Stimulated activated CD4-positive, alpha-beta T cell treated with anti-CD3 and anti-CD28 coated beads, Interleukin-4, amount 100 ng/mL, for 48 hours (primary cell): ENCODE measurements at places on chromosomes 13 and 19.

DNA sequence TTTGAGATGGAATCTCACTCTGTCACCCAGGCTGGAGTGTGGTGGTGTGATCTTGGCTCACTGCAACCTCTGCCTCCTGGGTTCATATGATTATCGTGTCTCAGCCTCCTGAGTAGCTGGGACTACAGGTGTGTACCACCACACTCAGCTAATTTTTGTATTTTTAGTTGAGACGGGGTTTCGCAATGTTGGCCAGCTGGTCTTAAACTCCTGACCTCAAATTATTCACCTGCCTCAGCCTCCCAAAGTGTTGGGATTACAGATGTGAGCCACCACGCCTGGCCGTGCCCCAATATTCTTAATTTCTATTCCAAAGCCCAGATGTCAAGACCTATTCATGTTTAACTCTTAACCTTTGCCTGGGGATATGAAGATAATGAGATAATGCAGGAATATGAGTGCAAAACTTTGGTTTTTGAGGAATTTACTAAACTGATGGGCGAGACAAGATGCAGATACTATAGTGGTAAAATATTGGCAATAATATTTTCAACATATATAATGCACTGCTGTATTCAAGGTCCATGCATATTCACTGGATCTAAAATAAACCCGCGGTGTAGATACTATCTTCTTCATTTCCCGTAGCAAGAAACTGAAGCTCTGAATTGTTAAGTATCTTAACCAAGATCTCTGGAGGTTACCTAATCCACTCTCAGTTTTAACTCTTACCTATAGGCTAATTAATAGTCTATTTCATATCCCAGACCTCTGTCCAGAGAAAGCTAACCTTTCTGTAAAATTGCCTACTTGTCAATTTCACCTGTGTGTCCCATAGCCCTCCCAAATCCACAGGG lies 43.7 kb upstream of the HMGB1 start:
- DNase-seq, result no peak

GRCh38 chr19:32537580-32537979 lies 43.4 kb upstream of the PDCD5 start:
- DNase-seq, result no peak

DNA sequence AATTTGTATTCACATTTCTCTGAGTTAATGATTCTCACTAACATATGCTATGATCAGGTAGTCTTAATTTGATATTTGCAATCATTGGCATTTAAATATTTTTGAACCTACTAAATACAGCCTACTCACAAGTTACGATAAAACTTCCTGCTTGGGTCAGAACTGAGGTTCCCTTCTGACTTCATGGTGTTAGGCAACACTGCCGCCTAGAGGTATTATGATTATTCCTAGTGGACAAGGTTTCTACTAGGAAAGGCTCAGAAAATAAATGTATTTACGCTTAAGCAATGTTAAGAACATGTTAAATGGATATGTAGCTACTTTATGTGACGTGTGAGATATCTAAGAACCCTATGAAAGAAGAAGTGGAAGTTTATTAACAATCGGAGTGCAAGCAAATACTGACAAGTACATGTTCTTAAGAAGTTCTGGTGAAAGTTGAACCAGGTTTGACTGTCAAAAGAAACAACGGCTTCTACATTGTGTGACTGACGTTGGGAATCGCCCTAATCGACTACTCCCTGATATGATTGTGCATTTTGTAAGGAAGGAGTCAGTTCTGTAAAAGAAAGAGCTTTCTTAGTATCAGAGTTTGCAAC lies 1395.8 kb downstream of the SLITRK5 start:
- no peak for DNase-seq

DNA sequence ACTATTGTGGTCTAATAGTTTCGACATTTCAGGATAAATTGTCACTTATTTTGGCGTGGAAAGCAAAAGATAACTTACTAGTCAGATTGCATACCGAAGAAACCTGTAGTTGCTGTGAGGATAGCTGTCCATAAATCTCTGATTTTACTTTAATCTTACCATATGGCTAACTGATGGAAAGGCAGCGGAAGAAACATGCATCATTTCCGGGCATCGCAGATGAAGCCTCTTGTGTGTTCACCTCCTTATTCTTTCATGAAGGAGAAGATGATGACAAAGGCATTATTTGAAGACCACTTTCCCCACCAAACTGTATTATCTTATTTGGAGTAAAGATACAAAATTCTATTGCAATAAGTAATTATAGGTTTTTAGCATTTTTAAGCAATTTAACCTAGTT lies 763.6 kb upstream of the SLITRK6 start:
- DNase-seq, result no peak

- peak; percentile 54 for DNase-seq
These were observed at the start of gene LRFN3 for GRCh38 chr19:35935911-35936737. TSS of gene LRFN3 (plus strand) at chr19:35936374. CDS start at chr19:35939426, 3,052 bp downstream.

DNA sequence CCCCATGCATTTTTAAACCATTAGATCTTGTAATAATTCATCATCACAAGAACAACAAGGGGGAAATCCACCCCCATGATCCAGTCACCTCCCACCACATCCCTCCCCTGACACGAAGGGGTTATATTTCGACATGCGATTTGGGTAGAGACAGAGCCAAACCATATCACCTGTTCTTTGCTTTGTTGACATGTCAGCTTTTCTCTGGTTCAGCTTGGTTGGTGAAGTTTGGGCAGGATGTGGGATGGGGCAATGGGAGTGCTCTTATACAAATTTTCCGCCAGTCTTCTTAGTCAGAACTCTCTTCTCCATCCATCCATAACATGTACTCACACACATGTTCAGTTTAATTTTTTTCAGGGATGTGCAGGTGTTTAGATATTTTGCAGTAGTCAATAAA lies 12.9 kb downstream of the TPP2 start:
- DNase-seq, result no peak

DNA sequence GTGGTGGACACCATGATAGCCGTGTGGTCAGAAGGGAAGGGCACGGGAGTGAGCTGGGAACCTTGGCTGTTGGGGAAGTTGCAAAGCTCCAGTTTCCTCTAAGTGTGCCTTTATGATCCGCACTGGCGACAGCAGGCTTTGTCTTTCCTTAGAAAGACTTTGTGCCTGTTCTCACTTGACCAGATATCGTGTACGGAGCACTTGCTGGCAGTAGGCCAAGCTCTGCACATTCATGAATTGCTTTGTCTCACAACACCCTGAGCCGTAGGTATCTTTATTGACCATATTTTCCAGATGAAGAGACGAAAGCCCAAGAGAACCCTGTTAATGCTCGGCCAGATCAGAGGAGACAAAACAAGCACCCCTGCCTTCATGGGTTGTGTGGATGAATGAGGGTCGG lies 15.1 kb downstream of the CUL4A start:
- DNase-seq, result no peak

- DNase-seq, result no peak
These were observed 85.7 kb downstream of the CYSLTR2 start for GRCh38 chr13:48739386-48739964.

GRCh38 chr19:718991-719512 lies 10.3 kb downstream of the PALM start:
- no peak for DNase-seq

DNA sequence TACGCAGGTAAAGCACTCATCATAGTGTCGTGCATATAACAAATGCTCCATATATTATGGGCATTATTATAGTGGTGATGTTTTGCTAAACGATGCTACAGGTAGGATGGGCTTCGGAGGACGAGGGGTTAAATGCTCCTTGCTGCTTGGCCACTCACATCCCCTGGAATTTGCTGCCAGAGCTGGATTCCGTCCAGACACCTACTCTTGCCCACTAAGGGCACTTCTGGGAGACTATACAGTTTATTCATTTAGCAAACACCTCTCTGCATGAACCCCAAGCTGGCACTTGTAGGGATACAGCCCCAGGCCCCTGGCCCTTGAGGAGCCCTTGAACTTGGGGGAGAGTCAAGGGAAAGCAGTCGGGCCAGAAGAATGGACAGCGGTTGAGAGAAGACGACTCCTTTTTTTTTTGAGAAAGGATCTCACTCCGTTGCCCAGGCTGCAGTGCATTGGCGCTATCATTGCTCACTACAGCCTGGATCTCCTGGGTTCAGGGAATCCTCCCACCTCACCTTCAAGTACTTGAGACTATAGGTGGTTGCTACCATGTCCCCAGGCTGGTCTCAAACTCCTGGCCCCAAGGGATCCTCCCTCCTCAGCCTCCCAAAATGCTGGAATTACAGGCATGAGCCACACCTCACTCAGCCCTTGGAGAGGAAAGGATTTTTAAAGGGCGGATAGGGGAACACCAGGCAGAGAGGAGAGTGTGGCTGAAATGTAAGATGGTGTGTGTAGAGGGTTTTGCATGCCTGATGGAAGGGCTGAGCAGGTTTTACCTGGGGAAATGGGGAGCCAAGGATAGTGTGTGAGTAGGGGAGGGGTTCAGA lies 1.1 kb upstream of the MRPL34 start:
- no peak for DNase-seq

GRCh38 chr19:31054430-31054829 lies 294.8 kb downstream of the TSHZ3 start:
- DNase-seq, result peak; percentile 12

DNA sequence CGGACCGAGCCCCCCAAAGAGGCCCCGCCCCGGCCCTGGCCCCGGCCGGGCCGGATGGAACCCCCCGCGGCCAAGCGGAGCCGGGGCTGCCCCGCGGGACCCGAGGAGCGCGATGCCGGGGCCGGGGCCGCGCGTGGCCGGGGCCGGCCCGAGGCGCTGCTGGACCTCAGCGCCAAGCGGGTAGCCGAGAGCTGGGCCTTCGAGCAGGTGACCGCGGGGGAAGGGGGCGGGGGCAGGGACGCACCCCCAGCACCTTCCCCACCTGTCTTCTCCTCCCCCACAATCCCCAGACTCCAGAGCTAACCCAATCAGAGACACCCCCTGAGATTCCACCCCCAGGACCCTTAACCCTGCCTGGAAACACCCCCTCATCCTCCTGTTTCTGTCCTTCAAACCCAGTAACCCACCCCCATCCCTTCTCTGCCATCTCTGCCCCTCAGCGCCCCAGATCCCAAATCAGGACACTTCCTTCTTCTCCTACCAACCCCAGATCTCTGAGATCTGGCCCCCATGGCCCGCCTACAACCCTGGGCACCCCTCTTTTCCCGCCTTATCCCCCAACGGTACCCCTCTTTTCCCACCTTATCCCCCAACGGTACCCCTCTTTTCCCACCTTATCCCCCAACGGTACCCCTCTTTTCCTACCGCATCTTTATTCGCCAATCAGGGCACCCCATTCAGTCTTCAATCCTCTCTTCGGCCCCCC lies 505 bp downstream of the ZSWIM4 start:
- no peak for DNase-seq

- no peak for DNase-seq
These were observed 366 bp upstream of the KL start for GRCh38 chr13:33015791-33016323.

GRCh38 chr13:34654203-34654602 lies 287.9 kb upstream of the NBEA start:
- no peak for DNase-seq

GRCh38 chr19:34254698-34255432 lies 511 bp downstream of the GARRE1 start:
- peak; percentile 20 for DNase-seq

DNA sequence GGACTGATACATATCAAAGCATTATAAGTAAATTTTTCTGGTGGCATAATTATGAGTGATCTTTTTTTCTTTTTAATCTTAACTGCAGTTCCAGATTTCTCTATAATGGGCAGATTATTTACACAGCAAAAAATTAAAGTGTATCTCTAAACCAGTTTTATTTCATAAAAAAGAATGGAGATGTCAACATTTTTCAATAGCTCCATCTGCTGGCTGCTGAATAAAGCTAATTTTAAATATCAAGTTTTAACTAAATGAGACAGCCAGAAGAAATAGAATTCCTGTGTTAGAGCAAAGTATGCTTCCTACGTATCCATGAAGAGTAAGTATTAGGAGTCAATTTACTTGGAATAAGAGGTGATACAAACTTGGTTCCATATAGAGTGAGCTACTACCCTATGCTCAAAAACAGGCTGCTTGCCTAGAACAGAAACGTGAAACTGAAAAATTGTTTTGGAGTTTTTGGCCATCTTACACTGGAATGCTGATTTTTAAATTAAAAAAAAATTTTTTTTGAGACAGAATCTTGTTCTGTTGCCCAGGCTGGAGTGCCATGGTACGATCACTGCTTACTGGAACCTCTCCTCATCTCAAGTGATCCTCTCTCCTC lies 5.0 kb upstream of the PDS5B start:
- DNase-seq, result no peak

- DNase-seq, result no peak
These were observed 75.5 kb downstream of the OLFM4 start for GRCh38 chr13:53104136-53104535.

DNA sequence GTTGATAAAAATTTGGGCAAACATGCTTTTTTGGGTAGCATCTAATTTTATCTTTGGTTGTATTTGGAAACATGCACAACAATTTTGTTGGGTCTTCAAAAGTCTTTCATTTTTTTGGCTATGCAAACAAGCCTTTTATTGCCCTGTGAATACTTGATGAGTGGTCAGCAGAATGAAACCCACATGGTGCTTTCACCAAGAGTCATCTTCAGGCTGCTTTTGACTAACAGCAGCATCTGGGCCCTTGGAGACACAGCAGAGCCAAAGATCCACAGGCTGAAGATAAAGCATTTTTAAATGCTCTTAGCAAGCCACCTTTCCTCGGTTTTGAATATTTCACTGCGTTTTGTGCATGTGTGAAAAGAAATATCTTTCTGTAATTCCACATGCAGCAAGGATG lies 154.9 kb downstream of the FGF9 start:
- no peak for DNase-seq

DNA sequence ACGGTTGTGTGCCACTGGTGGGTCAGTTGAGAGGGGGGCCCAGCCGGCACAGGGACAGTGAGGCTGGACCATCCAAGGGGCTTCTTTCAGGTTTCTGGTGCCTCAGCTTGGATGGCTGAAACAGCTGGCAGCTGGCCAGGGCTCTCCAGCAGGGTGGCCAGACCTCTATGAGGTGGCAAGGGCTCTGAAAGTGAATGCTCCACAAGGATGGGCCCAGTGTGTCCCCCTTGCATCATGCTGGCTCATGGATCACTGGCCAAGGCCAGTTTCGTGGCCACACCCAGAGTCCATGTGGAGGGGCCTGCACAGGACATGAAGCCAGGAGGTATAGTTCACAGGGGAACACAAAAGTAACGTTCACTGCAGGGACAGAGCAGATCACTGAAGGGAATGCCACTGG lies 49.6 kb downstream of the CDADC1 start:
- no peak for DNase-seq

- no peak for DNase-seq
These were observed 14.2 kb upstream of the IL17D start for GRCh38 chr13:20689291-20689690.

- DNase-seq, result no peak
These were observed 1358.1 kb downstream of the EFNB2 start for GRCh38 chr13:105177265-105177900.

DNA sequence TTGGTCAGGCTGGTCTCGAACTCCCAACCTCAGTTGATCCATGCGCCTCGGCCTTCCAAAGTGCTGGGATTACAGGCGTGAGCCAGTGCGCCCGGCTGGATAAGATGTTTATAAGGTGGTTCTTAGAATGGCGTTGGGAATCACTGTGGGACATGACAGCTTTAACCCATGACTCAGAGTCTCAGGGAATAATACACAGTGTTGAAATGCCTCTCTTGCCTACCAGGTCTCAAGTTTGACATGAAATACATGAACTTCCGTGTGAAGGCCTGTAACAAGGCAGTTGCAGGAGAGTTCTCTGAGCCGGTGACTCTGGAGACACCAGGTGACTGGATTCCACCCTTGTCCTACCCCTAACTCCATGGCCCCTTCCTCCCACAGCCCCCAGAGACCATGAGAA lies 12.6 kb downstream of the FSD1 start:
- no peak for DNase-seq

- DNase-seq, result no peak
These were observed 262.7 kb downstream of the DNAJC15 start for GRCh38 chr13:43285933-43286597.
